ENCODE measurements at places on chromosomes 12 and 14.

GRCh38 chr14:30798961-30799360 lies 75.4 kb upstream of the COCH start:
- no peak for DNase-seq

DNA sequence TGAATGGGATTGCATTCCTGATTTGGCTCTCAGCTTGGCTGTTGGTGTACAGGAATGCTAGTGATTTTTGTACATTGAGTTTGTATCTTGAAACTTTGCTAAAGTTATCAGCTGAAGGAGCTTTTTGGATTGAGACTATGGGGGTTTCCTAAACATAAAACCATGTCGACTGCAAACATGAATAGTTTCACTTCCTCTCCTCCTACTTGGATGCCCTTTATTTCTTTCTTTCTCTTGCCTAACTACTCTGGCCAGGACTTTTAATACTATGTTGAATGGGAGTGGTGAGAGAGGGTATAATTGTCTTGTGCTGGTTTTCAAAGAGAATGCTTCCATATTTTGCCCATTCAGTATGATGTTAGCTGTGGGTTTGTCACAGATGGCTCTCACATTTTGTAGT lies 141.5 kb downstream of the CEP83 start:
- DNase-seq: no peak

GRCh38 chr14:103496776-103497175 lies 25.9 kb downstream of the CKB start:
- no peak for DNase-seq

GRCh38 chr12:27337376-27337775 lies 4.7 kb downstream of the BMAL2 start:
- no peak for DNase-seq

GRCh38 chr12:117046425-117046824 lies 52.8 kb downstream of the TESC start:
- no peak for DNase-seq

GRCh38 chr12:15662983-15663659 lies 126.1 kb downstream of the EPS8 start:
- DNase-seq: no peak

DNA sequence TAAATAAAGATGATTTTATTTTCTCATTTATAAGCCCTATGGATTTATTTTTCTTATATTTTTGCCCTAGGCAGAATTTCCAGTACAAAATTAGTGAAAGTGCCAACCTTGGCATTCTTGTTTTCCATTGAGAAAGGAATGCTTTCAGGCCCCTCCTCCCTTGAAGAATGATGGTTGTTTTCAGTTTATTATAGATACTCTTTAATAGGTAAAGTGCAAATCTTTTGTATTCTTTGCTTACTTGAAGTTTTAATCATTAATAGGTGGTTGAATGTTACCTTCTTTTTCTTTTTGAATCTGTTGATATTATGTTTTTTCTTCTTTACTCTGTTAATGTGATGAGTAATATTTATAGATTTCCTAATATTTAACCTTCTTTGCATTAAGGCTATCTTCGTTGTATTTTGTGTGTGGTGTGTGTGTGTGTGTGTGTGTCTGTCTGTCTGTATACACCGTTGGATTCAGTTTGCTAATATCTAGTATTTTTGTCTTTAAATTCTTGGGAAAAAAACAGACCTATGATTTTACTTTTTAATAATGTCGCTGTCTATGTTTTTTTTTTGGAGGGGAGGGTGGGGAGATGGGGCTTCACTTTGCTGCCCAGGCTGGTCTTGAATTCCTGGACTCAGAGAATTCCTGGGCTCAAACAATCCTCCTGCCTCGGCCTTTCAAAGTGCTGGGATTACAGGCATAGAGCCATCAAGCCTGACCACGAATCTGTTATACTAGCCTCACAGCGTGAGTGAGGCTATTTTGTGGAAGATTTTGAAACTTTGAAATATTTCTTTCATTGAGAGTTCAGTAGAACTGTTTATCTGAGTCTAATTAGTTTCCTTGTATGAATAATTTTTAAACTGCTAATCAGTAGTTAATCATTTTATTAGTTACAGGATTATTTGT lies 13.5 kb downstream of the SRGAP1 start:
- DNase-seq: no peak

DNA sequence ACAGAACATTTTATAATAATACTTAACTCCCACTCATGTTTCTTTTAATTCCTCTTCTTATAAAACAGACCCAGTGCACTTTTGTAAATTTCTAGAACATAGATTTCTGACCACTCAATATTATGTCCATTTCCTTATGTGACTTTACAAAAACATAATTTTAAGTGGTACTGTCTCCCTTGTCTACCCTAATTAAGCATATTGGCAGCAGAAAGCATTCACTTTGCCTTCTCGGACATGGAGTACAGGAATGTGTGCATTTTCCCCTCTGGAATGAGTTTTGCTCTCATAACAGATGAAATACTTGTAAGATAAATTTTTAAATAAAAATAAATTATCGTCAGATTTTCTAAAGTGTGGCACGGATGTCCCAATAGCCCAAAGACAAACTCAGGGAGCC lies 129.5 kb upstream of the MDM1 start:
- DNase-seq: no peak

DNA sequence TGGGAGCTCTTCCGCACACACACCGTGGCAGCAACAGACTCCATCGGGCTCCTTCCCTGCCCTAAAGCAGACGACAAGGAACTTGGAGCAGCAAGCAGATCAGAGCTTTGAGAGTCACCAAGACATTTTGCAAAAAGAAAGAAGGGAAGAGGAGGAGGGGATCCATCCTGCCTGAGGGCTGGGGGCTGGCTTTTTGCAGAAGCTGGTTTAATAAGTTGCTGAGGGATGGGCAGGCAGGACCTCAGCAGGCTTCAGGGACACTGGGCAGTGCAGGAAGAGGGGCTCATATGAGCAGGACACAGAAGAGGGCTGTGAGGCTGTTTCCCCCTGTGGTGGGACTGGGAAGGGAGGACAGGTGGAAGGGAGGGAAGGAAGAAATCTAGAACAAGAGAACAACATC lies 133.4 kb upstream of the GSC start:
- DNase-seq: no peak

Data from stimulated activated CD4-positive, alpha-beta T cell treated with anti-CD3 and anti-CD28 coated beads, Interleukin-12 subunit alpha, Interleukin-12 subunit beta, amount 100 ng/mL, for 24 hours (primary cell).